ENCODE measurements at places on chromosomes 7 and 10. TPM values are rescaled to one million over a fixed set of nuclear protein-coding genes. Genes with fewer than 3 reads are reported as not detected.
A peak's percentile ranks its signal among the peaks of the same experiment; 100 is the strongest.

DNA sequence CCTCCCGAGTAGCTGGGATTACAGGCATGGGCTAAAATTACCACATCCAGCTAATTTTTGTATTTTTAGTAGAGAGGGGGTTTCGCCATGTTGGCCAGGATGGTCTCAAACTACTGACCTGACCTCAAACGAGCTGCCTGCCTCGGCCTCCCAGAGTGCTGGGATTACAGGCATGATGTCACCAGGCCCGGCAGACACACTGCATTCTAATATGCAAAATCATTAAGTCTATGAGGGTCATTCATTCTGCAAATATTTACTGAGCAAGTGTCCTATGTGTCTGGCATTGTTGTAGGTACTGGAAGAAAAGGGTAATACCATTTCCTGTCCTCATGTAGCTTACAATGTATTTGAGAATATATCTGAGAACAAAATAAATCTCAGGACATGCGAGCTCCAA is 2.7 kb downstream of the PUS7 start:
- no peak for DNase-seq

GRCh38 chr7:132443761-132444520 is 132.3 kb downstream of the PLXNA4 start:
- DNase-seq = peak; percentile 73

- DNase-seq = peak; percentile 91
These were observed 3.0 kb upstream of the FGF8 start for GRCh38 chr10:101778781-101779543.

- DNase-seq = no peak
These were observed 620.9 kb downstream of the ZWINT start for GRCh38 chr10:55740110-55740509.

GRCh38 chr7:140242057-140243031 is 65.6 kb upstream of the KDM7A start:
- no peak for DNase-seq

- DNase-seq = no peak
These were observed 273.9 kb downstream of the TSPAN12 start for GRCh38 chr7:120583899-120584586.

DNA sequence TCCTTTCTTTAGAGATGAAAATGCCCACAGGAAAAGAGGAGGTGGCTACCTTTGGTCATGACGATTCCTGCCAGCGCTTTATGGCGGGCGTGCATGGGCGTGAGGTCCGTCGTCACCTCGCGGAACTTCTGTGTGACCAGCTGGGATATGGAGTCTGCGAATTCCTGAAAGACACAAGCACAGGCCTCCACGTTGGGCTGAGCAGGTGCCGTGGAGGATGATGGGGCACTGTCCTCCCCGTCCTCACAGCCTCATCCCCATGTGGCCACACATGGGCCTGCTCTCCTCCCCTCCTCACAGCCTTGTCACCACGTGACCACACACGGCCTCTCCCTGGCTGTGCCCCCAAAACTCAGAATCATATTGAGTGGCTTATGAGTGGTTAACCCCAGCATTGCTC is 214.7 kb downstream of the WDR37 start:
- DNase-seq = no peak

DNA sequence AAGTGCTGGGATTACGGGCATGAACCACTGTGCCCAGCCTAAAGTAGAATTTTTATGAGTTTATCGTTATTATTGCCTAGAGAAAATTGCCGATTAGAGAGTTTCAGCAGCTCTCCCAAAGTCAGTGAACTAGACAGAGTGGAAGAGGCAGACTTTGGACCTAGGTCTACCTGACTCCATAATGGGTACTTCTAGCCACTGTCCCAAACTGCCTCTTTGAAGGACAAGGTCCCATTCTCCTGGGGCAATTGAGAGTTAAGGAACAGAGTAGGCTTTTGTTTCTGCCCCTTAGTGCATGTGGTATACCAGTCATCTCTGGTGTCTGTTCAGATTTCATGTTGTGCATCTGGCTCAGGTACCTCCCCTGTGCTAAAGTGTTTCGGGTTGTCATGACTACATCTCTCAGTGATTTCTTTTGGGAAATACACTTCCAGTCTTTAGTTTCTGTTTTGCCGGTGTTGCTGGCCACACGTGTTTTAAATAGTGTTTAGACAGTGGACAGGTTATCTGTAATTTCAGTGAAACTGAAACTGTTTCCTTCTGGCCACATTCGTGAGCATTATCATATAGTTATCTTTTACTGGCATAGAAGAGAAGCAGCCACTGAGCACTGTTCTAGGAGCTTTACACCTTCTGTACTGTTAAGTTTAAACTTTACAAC is 4.7 kb downstream of the TMEM236 start:
- DNase-seq = no peak

DNA sequence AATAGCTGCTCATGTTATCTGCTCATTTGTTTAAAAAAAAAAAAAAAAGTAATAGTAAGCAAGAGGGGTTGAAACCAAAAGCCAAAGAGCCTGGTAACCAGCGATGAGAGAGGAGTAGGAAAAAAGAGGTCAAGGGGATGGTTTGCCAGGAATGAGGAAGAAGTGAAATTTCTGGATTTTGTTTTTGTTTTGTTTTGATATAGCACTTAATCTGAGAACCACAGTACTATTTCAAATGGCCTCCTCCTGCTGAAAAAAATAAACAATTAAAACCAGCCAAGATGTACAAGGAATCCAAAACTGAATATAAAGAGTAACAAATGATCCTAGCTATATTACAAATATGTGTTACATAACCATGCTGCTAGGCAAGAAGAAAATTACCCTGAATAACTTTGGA is 213.1 kb downstream of the FGFR2 start:
- no peak for DNase-seq

GRCh38 chr10:19250546-19250945 is 201.9 kb downstream of the MALRD1 start:
- no peak for DNase-seq

GRCh38 chr7:118777308-118777707 is 552.8 kb downstream of the ANKRD7 start:
- DNase-seq = no peak

DNA sequence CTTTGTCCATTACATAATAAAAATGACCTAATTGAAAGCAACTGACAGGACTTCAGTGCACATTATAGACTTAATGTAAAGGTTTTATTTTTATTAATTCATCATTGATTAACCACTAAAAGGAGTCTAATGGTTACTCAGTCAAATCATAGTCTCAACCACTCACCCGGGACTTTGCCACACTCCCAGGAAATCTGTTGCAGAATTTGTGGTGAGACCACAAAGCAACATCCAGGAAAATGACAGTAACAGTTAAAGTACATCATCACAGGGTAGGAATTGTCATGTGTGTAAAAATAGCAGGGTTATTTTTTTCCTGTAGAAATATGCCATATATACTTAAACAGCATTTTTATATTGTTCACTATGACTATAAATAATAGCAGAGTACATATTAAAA is 6.3 kb upstream of the HGF start:
- no peak for DNase-seq

GRCh38 chr10:109089779-109090178 is 833.5 kb downstream of the XPNPEP1 start:
- peak; percentile 48 for DNase-seq

- peak; percentile 14 for DNase-seq
These were observed 18.6 kb downstream of the OCM2 start for GRCh38 chr7:97971120-97971989.

- no peak for DNase-seq
These were observed 31.3 kb downstream of the ARL5B start for GRCh38 chr10:18690541-18690940.

Gene DENND10
- 112 TPM for total RNA-seq

Gene TNPO3
- 96.2 TPM for total RNA-seq

Gene HOXA9
- total RNA-seq = not detected

Gene COBL
- 6.3 TPM for total RNA-seq
